Neural progenitor cell (in vitro differentiated cells): ENCODE measurements at places on chromosomes 4 and X. TPM values are rescaled to one million over a fixed set of nuclear protein-coding genes. Genes with fewer than 3 reads are reported as not detected.

GRCh38 chrX:71632923-71633657, 14.8 kb upstream of the CXCR3 start:
- no peaks in the 10 kb centered on the region for H3K27me3 ChIP-seq
- H3K4me1 ChIP-seq = no peaks in the 10 kb centered on the region
- no peak overlapping the region for H3K4me3 ChIP-seq

SYNPO2 gene
- total RNA-seq = 0.09 TPM in 2 replicates

DCAF4L1 gene
- 0.06 and 0.17 TPM in 2 replicates for total RNA-seq

DNA sequence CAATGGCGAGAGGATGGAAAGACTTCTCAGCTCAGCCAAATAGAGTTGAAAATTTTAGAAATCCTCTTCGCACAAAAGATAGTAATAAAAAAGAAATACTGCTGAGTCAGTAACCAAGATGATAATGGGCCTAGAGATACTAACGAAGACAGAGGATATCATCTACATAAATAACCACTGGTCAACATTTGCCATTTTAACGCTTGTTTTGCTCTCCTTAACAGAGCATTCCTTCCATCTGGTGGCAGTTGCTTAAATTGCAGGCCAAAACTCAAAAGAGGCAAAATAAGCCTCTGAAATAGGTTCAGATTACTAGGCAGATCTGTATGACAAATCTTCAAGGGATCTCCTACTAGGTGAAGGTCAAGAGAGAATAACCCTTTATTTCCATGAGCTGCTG, 51.7 kb upstream of the MCF2 start:
- H3K27me3 ChIP-seq = no peaks in the 10 kb centered on the region
- H3K4me1 ChIP-seq = no peaks in the 10 kb centered on the region
- no peak overlapping the region for H3K27ac ChIP-seq
- H3K4me3 ChIP-seq = no peak overlapping the region
- H3K36me3 ChIP-seq = peaks cover 5% of the 10 kb centered on the region
- DNase-seq = peak; percentile 24

- no peaks in the 10 kb centered on the region for H3K4me1 ChIP-seq
- H3K4me3 ChIP-seq = no peak overlapping the region
- no peaks in the 10 kb centered on the region for H3K27me3 ChIP-seq
- H3K36me3 ChIP-seq = no peaks in the 10 kb centered on the region
These were observed 104.8 kb upstream of the CXCL13 start for GRCh38 chr4:77500801-77501200.
